ENCODE measurements at places on chromosomes 7 and 10. TPM values are rescaled to one million over a fixed set of nuclear protein-coding genes. Genes with fewer than 3 reads are reported as not detected.

The CABCOCO1 gene
- total RNA-seq = 2.4 TPM

- H3K27me3 ChIP-seq = peaks cover 14% of the 10 kb centered on the region
- H3K36me3 ChIP-seq = no peaks in the 10 kb centered on the region
- no peak for DNase-seq
- H3K27ac ChIP-seq = no peak overlapping the region
- no peak overlapping the region for H3K4me3 ChIP-seq
These were observed 22.8 kb downstream of the RGR start for GRCh38 chr10:84267503-84268126.

- DNase-seq = no peak
- H3K36me3 ChIP-seq = no peaks in the 10 kb centered on the region
- peaks cover 14% of the 10 kb centered on the region for H3K4me1 ChIP-seq
- H3K4me3 ChIP-seq = no peak overlapping the region
- no peak overlapping the region for H3K27ac ChIP-seq
These were observed 906.9 kb downstream of the CCSER2 start for GRCh38 chr10:85235258-85235657.

DNA sequence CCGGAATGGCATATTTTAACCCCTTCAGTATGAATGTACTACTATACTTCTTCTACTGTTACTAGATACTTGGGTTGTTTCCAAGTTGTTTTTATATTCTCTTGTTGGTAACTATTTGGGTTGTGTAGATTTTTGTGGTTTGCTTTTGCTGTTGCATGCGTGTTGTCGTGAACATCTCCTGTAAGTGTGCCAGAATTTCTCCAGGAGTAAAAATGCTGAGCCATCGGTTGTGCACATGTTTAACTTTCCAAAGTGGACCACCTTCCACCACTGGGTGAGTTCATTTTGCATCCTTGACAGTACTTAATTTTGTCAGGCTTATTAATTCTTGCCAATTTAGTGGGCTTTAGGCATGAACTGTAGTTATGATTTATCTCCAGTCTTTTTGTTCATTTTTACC, 47.9 kb downstream of the CSGALNACT2 start:
- no peak overlapping the region for H3K27ac ChIP-seq
- peaks cover 11% of the 10 kb centered on the region for H3K4me1 ChIP-seq

The ARHGAP22 gene
- 8.8 TPM for total RNA-seq

The BMPER gene
- total RNA-seq = 0.63 TPM

The SFRP5 gene
- 0.80 TPM for total RNA-seq

GRCh38 chr7:156560075-156560474, 80.5 kb upstream of the RNF32 start:
- no peak for DNase-seq
- no peaks in the 10 kb centered on the region for H3K27me3 ChIP-seq
- no peak overlapping the region for H3K4me3 ChIP-seq

The NEBL gene
- 2.0 TPM for total RNA-seq

GRCh38 chr10:50439806-50440205, 183.9 kb downstream of the SGMS1 start:
- H3K36me3 ChIP-seq = no peaks in the 10 kb centered on the region
- H3K4me1 ChIP-seq = peaks cover 13% of the 10 kb centered on the region
- no peak overlapping the region for H3K27ac ChIP-seq

The LRRC18 gene
- not detected for total RNA-seq

The SPDYE11 gene
- not detected for total RNA-seq

DNA sequence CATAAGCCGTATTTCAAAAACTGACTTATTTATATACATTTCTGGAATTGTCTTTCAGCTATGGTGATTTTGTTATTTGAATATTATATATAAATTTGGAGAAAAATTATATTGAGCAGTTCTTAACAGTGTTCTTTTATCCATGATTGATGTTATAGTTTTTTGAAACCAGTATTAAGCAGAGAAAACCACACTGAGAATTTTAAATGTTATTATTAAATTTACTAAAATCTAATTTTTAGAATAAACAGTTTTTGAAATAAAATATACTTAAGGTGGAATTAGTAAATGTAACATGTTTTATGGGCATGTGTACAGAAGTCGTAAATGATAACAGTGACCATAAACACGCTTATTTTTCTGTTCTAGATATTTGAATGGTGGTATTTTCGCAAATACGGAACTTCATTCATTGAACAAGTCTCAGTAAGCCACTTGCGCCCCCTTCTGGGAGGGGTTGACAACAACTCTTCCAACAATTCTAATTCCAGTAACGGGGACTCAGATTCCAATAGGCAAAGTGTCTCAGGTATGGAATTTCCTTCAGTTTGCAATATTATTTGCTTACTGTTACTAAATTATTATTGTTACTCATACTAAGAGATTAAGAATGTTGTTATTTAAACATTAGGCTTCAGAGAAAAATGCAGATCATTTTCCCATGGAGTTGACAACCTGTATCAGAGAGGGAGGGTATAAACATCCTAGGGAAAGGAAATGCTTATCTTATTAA, 166.1 kb downstream of the ST7 start:
- H3K4me3 ChIP-seq = no peak overlapping the region
- no peaks in the 10 kb centered on the region for H3K27me3 ChIP-seq
- no peak overlapping the region for H3K27ac ChIP-seq
- peaks cover 15% of the 10 kb centered on the region for H3K36me3 ChIP-seq
- DNase-seq = no peak

- H3K27me3 ChIP-seq = no peaks in the 10 kb centered on the region
- H3K4me3 ChIP-seq = no peak overlapping the region
- H3K27ac ChIP-seq = peak overlapping the region; percentile 18
- H3K36me3 ChIP-seq = no peaks in the 10 kb centered on the region
- DNase-seq = no peak
These were observed 183.2 kb downstream of the AUTS2 start for GRCh38 chr7:69781412-69781846.

DNA sequence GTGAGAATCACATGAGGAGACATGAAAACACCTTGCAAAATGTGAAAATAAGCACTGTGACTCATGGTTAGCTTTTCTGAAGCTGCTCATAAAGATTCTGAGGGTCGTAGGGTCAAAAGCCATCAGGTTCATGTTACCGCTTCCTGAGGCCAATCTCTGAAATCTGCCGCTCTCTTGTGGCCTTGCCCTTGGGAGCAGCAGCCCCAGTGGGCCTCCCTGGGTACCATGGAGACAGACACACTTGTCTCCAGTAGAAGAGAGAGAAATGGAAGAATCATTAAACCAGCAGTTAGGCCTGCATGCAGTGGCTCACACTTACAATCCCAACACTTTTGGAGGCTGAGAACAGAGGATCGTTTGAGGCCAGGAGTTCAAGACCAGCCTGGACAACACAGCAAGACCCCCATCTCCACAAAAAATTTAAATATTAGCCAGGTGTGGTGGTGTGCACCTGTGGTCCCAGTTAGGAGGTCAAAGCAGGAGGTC, 42.8 kb downstream of the NIPSNAP2 start:
- H3K36me3 ChIP-seq = peaks cover 11% of the 10 kb centered on the region
- H3K4me1 ChIP-seq = no peaks in the 10 kb centered on the region
- no peaks in the 10 kb centered on the region for H3K27me3 ChIP-seq
- H3K4me3 ChIP-seq = no peak overlapping the region
- no peak for DNase-seq

- peak; percentile 58 for DNase-seq
- H3K36me3 ChIP-seq = no peaks in the 10 kb centered on the region
- peak overlapping the region; percentile 23 for H3K4me3 ChIP-seq
- H3K27me3 ChIP-seq = no peaks in the 10 kb centered on the region
These were observed 9.5 kb downstream of the FAM241B start for GRCh38 chr10:69639291-69640195.

Measured in chondrocyte (in vitro differentiated cells).